ENCODE measurements at places on chromosomes 5 and 9.

DNA sequence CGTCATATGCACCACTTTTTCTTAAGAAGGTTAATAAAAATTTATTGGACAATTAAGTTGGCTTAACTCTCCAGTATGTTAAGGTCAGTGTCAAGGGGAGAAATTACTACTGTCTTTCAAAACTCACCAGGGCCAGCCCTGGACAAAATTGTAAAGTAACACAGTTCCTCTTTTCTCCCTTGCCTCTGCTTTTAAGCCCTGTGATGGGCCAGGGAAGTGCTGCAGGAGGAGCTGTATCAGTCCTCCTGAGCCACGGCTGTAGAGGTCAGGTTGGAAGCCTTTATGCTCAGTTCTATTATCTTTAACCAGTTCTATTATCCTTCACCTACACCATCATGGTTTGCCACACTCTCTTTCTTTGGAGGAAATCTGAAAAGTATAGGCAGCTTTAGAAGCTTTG lies 11.5 kb upstream of the PPP2R2B start:
- no peak for DNase-seq

DNA sequence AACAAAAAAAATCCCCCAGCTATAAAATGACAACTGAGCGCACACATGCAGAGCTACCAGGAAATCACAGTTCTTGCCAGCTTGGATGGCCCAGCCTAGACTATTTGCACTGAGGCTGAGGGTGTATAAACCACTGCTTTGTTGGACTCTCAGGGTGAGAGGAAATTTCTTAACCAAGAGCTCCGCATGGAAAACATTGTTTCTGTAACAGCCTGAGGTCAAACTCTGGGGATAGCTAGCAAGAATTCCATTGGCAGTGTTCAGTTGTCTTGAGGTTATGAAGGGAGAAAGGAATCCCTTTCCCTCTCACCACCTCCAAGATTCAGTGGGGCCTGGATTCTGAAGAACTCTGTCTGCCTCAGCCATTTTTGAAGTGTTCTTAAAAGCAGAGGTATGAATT lies 360.0 kb downstream of the OSTF1 start:
- no peak for DNase-seq

- peak; percentile 34 for DNase-seq
Measured at GRCh38 chr5:175738602-175739133, 80.8 kb downstream of the HRH2 start.

GRCh38 chr9:119009249-119009648 lies 360.0 kb downstream of the BRINP1 start:
- DNase-seq = no peak

- DNase-seq = no peak
Measured at GRCh38 chr5:11962122-11962521, 57.9 kb upstream of the CTNND2 start.

- no peak for DNase-seq
Measured at GRCh38 chr9:8096091-8096490, 296.5 kb upstream of the DMAC1 start.

- no peak for DNase-seq
Measured at GRCh38 chr5:169065400-169065799, 235.5 kb downstream of the SLIT3 start.
